ENCODE measurements at places on chromosomes 13 and 19.

- DNase-seq = no peak
Observed at GRCh38 chr19:765179-765738, 14.3 kb downstream of the MISP start.

DNA sequence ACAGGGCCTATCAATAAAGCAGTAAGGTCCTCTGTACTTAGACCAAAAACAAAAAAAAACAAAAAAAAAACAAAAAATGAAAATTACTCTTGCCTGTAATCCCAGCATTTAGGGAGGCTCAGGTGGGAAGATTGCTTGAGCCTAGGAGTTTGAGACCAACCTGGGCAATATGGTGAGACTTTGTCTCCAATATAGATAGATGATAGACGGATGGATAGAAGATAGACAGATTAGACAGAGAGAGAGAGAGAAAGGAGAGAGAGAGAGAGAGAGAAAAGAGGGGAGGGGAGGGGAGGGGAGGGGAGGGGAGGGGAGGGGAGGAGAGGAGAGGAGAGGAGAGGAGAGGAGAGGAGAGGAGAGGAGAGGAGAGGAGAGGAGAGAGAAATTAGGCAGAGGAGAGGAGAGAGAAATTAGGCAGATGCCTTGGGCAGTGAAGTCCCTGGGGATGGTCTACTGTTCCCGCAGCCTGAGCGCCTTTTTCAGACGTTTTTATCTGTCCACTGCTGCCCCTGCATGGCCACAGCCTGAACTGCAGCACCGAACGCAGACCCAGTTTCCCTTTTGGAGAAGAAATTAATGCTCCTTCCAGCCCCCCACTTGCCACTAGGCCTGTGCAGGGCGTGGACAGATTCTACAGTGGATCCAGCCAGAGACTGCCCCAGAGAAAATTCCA lies 9.8 kb upstream of the ZNF627 start:
- DNase-seq = peak; percentile 83

DNA sequence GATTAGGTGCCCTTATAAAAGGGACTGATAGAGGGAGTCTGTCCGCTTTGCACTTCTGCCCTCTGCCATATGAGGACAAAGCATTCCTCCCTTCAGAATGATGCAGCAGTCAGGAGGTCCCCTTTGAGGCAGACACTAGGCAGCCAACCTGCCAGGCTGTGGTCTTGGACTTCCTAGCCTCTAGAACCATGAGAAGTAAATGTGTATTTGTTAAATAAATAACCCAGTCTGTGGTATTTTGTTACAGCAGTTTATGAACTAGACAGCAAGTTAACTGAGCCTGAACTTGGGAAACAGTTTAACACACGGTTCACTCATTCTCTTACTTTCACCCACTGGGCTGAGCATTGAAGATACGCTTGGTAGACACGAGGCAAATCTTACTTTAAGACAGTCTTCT lies 313.2 kb downstream of the UQCRFS1 start:
- no peak for DNase-seq

- DNase-seq = no peak
Observed at GRCh38 chr19:1698636-1699035, 46.2 kb upstream of the TCF3 start.

DNA sequence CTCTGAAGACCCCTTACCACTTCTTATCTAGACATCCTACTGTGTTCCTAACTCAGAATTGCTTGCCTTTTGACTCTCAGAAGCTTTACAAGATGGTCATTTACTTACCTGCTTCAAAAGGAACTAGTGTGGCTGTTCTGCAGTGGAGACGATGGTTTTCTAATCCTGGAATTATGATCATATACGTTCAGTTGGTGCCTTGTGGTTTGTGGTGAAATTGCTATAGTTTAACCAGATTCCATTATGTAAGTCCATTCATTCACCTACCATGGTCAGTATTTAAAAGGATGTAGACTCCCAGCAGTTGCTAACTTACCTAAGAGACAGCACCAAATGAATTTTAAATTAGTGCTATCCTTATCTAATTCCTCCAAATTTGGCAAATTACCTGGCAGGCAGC lies 210.9 kb downstream of the SHISA2 start:
- no peak for DNase-seq

- DNase-seq = no peak
Observed at GRCh38 chr13:113121183-113121927, 1.2 kb upstream of the F10 start.

DNA sequence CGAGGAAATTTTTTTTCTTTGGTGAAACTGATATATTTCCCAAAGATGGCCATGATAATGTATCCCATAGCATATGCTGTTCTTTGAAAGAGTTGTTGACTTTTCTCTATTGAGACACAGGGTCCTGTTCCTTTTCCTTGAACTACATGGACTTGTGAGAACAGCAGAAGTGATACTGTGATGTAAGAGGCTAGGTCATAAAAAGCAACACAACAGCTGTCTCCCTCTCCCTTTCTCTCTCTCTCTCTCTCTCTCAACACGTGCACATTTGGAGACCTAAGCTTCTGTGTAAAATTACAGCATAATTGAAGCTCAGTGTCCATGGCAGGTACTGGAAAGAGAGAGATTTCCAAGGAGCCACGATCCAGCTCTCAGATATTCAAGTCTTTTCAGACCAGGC lies 1712.4 kb downstream of the EFNB2 start:
- DNase-seq = no peak

- no peak for DNase-seq
Observed at GRCh38 chr13:71017607-71018006, 849.4 kb downstream of the DACH1 start.

GRCh38 chr13:99496184-99497142 lies 4.8 kb upstream of the TM9SF2 start:
- DNase-seq = no peak

GRCh38 chr13:31214435-31214834 lies 14.7 kb downstream of the B3GLCT start:
- no peak for DNase-seq

GRCh38 chr19:46945694-46946489 lies 73.7 kb upstream of the NPAS1 start:
- DNase-seq = no peak

DNA sequence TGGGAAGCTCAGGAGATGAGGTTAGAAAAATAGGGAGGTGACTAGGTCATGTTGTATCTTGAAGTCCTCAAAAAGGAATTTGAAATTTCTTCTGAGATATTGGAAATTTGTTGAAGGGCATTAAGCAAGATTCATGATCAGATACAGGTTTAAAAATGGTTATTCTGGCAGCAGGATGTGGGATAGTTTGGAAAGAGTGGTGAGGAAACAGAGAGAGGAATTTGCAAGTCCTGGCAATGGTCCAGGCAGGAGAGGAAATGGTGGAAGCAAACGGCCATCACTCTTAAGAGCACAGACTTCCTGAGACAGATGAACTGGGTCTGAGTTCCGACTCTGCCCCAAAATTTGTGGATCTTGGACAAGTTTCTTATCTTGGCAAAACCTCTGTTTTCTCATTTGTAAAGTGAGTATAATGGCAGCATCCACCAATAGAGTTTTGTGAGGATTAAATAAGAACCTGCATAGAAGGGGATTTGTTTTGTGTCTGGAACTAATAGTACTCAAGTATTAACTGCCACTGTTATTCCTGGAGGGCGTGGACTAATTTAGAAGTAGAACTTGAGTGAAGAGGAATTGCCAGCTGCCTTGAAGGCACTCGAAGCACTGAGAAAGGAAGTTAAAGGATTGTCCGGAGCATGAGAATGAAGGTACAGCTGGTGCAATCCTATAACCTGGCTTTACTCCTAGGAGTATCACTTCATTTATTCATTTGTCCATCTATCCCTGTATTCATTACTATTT lies 99.6 kb downstream of the CCNA1 start:
- peak; percentile 2 for DNase-seq

Measured in NCI-H524 (cell line).